ENCODE measurements at places on chromosomes 2 and 18.

- DNase-seq = no peak
These were observed 98.9 kb upstream of the MAPRE2 start for GRCh38 chr18:34942276-34942675.

DNA sequence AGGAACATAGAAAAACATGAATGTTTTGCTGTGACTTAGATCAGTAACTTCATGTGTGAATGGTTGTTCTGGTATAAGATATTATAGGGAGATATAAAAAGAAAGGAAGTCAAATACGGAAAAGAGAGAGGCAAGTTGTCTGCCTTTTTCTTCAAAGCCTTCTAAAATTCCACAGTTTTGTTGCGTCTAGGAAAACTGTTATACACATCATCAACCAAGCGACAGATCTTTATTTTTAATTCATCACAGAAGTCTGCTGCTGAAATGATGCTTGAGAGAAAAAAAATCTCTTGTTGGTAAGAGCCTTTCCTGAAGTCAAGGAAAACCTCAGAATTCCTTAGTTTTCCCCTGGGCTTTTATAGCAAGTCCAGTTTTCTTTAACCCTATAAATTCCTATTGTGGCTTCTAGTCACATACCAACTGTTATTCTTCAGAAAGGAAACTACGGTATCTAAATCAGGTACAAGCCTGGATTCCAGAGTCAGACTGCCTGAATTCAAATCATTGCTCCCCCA lies 36.3 kb upstream of the TANC1 start:
- DNase-seq = no peak

GRCh38 chr18:78595453-78595852 lies 384.2 kb upstream of the SALL3 start:
- no peak for DNase-seq

DNA sequence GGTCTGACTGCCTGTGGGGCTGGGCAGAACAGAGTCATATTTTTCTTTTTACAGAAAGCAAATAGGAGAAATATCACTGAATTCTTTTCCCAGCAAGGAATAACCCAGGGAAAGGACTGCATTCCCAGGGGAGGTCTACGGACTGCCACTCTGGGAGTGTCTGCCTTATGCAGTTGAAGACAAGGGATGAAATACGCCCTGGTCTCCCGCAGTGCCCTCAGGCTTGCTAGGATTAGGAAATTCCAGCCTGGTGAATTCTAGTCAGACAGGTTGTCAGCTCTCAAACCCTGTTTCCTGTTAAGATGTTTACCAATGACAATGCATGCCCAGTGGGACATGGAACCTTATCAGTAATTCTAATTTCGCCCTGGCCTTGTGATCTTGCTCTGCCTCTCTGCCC lies 30.3 kb upstream of the PDK1 start:
- DNase-seq = no peak

- no peak for DNase-seq
These were observed 108.8 kb downstream of the RBMS1 start for GRCh38 chr2:160384791-160385190.

DNA sequence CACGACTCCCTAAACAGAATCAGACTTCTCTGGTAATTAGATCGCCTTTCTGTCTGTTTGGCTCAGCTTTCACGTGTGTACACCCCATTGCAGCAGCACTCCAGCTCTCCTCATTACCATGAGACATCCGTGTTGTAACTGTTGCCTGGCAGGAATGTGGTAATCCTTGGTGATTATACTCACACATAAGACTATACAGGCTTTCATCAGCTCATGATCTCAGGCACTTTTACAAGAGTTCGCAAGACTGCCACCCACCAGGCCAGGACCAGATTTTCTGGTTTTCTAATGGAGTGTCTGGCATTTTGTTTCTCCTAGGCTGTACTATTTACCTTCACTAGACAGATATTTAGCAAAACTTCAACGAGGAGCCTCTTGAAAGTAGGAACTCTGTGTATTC lies 50.2 kb downstream of the ACVR1 start:
- no peak for DNase-seq

GRCh38 chr2:213279971-213280370 lies 4.3 kb upstream of the SPAG16 start:
- no peak for DNase-seq

GRCh38 chr18:3525870-3526420 lies 76.0 kb downstream of the TGIF1 start:
- DNase-seq = no peak

DNA sequence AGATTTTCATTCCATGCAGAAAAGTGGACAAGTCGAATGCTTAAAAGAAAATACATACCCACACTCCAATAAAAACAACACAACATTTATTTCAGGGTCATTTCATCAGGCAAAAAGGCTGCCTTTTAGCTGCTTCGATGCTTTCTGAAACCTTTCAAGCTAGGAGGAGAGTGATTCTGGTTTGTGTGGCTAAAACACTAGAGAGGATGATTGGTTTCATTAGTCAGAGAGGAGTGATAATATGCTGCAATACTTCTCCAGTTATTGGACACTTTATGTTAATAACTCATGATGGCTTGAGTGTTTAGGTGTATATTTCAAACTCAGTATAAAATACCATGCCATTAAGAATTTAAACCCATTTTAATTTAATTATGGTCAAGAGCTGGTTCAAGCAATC lies 614.0 kb downstream of the SLC4A3 start:
- DNase-seq = no peak

DNA sequence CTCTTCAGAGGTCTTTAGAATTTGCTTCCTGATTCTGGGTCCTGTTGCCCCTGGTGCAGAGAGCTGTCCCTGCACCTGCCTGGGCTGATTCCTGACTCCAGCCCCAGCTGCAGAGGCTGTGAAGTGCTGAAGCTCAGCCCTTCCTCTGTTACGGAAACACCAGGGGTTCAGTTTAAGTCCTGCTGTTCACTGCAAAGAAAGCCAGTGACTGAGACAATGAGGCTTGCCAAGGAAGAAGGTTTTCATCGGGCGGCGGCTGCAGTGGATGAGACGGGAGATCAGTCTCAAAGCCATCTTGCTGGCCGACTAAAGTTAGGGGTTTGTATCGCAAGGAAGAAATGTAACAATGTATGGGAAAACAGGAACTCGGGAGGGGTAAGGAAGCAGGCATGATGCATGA lies 142.4 kb upstream of the ZNF236 start:
- DNase-seq = no peak

- no peak for DNase-seq
These were observed 215.0 kb upstream of the LRATD1 start for GRCh38 chr2:14417551-14417950.

DNA sequence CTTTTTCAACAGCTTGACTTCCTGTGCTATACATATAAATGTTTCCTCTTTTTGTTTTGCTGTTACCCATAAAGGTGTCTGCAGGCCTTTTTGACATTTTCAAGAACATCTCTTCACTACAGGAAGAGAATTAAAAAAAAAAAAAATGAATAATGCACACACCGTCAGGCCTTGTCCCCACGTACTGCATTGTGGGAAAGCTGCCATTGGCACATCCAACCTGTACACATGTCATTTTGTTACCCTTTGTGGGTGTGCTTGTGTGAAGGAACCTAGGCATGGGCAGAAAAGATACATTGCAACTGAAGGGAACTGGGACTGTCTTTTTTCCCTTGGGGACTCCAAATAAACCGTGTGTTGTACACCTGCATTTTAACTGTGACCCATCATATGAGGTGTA lies 16.8 kb upstream of the TMEM37 start:
- no peak for DNase-seq

GRCh38 chr2:191411472-191411871 lies 166.3 kb downstream of the MYO1B start:
- DNase-seq = no peak

- no peak for DNase-seq
These were observed 565.8 kb downstream of the XIRP2 start for GRCh38 chr2:167454036-167454435.

- DNase-seq = no peak
These were observed 106.9 kb upstream of the ATL2 start for GRCh38 chr2:38483776-38484501.

GRCh38 chr2:102550151-102550550 lies 69.2 kb upstream of the SLC9A2 start:
- no peak for DNase-seq

DNA sequence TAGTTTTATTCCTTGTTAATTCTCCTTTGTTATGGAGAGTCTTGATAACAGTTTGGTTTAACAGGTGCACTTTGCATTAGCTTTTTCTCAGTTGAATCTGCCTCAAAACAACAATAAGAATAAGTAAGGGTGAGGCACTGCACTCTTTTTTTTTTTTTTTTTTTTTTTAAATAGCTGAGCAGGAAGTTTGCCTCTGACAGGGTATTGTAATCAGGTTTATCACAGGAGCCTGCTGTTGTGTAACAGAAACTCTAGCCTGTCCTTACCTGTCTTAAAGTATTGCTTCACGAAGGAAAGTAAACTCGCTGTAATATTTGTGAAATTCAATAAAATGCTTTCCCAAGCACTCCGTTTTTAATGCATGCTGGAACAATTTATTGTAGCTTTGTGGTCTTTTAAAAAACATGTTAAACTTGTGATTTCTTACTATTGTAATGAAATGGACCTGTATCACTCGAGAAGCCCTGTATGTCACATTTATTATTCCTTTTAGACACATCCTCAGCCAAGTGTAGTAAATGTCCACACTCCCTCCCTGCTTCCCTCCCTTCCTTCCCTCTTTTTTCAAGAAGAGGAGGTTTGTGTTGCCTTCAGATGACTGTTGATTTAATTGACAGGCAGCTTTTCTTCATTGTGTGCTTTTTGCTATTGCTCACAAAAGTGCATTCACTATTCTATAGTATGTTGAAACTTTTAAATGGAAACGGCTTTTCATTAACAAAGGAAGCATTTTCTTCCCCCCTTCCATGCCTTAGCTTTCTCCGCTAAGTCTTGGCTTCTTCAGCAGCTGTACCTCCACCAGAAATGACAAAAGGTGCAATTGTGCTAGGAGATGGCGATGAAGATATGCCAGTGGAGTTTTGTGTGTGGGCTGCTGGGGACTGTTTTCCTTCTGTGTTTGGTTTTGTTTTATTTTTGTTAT lies 52.7 kb downstream of the TAF1B start:
- DNase-seq = no peak

DNA sequence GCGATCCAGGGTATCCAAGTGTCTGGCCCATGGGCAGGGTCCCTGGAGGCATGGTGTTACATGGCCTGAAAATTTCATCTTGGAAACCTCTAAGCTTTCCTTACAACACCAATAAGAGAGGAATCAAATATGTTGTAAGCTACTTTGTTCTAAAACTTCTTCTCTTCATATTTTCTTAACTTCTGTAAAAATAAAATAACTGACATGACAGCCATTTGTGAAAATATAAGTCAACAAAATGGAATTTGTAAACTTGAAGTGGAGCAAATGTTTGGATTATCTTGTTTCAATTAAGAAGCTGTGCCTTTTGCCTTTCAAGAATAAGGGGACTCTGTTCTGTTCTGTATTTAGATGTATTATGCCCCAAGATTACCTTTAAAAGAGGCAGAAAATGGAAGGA lies 319.7 kb downstream of the LPIN1 start:
- no peak for DNase-seq

GRCh38 chr2:45706033-45706432 lies 54.6 kb downstream of the PRKCE start:
- no peak for DNase-seq

DNA sequence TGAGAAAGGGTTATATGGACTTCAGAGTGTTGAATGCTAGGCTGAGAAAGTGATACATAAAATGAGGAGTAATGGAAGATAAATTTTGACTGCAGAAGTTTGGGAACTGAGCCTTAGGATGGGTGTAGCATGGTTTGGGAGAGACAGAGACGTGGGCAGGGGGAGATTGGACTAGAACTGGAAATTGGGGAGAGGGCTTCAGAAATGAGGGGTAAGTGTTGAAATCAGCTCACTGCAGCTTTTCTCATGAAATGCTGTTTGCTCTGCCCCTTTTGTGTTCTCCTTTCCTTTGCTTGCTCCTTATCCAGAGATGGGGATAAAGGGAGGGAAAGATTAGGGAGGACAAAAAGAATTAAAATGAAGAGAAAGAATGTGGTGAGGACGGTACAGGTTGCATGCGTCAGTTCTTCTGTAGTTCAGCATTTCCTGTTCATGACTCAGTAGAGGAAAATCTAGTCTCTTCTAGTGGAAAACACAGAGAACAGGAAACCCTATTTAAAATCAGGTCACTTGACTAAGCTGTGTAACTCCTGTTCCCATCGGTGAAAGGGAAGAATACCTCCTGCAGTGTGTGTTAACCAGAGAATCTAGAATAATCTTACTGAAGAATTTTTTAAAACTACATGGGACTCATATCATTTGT lies 105.6 kb downstream of the CRIM1 start:
- DNase-seq = no peak

DNA sequence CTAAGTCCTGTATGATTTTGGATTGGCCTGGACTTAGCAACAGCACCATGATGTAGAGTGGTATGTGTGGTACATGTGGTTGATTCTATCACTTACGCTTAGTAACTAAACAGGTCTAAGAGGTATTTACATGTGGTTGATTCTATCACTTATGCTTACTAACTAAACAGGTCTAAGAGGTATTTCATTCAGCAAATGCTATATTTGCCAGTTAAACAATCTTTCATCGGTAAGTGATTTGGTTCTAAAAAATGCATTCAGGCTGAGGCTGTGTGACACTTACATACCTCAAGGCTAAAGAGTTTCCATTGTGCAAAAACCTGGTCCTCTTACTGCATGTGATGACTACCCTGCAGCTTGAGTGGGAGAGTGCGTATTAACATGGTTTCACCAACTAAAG lies 13.1 kb downstream of the EIF4E2 start:
- DNase-seq = no peak

DNA sequence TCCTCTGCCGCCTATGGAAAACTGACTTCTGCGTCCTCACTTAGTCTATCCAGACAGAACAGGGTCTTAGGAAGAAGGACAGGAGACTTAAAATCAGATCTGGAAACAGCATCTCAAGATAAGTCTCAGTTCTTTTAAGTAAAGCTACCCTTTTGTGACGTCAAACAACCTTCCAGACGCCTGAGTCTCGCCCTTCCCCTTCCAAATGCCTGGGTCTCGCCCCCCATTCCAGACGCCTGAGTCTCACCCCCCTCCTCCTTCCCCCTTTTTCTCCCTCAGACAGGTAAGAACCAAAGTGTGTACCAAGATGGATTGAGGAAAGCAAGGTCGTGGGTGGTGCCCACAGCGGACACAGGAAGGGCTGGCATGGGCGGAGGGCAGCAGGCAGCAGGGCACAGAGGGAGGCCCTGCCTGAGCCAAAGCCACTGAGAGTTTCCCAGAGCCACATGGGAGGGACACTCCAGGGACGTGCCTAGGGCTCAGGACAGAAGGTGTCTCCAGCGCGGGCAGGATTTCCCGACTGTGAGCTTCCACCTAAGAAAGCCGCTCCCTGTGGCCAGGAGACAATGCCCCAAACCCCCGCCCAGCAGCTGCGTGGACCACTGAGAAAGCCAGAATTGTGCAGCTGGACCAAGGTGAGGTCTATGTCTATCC lies 51.3 kb downstream of the ANKMY1 start:
- no peak for DNase-seq

GRCh38 chr18:62445386-62445917 lies 77.4 kb upstream of the ZCCHC2 start:
- no peak for DNase-seq
